ENCODE measurements at places on chromosomes 13 and 19.

GRCh38 chr19:45650722-45651121 lies 11.5 kb upstream of the EML2 start:
- peaks cover 5% of the 10 kb centered on the region for H3K4me1 ChIP-seq
- no peak overlapping the region for H3K4me3 ChIP-seq
- H3K27ac ChIP-seq, result no peak overlapping the region
- DNase-seq, result no peak
- H3K27me3 ChIP-seq, result peaks cover 8% of the 10 kb centered on the region

- peak within 1 kb of the TSS; percentile 31 for H3K27ac ChIP-seq
- no peak for DNase-seq
- H3K4me1 ChIP-seq, result peaks cover 12% of the 10 kb centered on the region
- H3K36me3 ChIP-seq, result peaks cover 5% of the 10 kb centered on the region
Observed at GRCh38 chr19:39514840-39515550, at the start of gene SELENOV. SELENOV (plus strand) TSS chr19:39515139; CDS start chr19:39515213, 74 bp downstream.

DNA sequence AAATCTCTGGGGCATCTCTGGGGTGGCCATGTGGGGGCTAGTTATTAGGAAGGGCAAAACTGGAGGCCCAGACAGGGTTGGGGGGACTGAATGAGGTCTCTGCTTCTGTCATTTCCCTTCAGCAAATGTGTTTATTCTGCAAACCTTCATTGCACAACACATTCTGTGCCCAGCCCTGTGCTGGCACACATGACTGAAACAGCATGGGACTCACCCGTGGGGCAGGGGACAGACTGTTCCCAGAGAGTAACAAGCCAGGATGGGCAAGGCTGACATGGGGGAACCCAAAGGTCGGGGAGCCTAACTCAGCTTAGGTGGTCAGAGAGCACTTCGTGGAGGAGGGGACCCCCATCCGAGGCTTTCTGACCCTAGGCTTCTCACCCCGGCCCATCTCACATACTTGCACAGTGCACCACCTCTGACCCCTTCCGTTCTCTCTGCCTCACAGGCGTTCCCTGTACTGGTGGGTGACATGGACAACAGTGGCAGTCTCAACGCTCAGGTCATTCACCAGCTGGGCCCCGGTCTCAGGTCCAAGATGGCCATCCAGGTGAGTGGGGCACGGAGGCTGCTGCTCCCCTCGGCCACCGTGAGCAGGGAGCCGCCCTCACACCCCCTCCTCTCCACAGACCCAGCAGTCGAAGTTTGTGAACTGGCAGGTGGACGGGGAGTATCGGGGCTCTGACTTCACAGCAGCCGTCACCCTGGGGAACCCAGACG lies 2.4 kb downstream of the TOMM40 start:
- H3K27ac ChIP-seq, result no peak overlapping the region
- H3K36me3 ChIP-seq, result peaks cover 24% of the 10 kb centered on the region
- no peaks in the 10 kb centered on the region for H3K27me3 ChIP-seq

GRCh38 chr19:7603919-7604318 lies 8.3 kb downstream of the CAMSAP3 start:
- DNase-seq, result no peak
- no peak overlapping the region for H3K4me3 ChIP-seq
- no peak overlapping the region for H3K27ac ChIP-seq

GRCh38 chr19:49781394-49781793 lies 14.6 kb downstream of the AP2A1 start:
- H3K4me1 ChIP-seq, result peaks cover 24% of the 10 kb centered on the region
- H3K27ac ChIP-seq, result peak overlapping the region; percentile 80
- no peaks in the 10 kb centered on the region for H3K27me3 ChIP-seq
- H3K36me3 ChIP-seq, result peaks cover 27% of the 10 kb centered on the region
- H3K4me3 ChIP-seq, result no peak overlapping the region
- no peak for DNase-seq

DNA sequence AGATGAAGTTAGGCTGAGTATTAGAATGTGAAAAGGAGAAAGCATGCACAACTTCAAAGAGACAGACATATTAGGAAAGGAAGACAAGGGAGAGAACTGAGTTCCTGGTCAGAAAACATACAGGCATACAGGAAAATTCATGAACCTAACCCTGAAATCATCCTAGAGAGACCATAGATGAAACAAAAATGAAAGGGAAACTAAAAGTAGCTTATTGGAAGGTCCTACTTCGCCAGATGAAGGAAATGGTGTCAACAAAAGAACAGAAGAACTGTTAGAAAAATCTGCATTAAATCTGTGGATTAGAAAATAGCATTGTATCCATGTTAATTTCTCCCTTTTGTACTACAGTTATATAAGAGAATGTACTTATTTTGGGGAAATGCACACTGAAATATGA lies 169.0 kb upstream of the UFM1 start:
- H3K27me3 ChIP-seq, result no peaks in the 10 kb centered on the region
- H3K4me1 ChIP-seq, result peaks cover 7% of the 10 kb centered on the region
- peak overlapping the region; percentile 4 for H3K27ac ChIP-seq
- peak overlapping the region; percentile 65 for H3K4me3 ChIP-seq

DNA sequence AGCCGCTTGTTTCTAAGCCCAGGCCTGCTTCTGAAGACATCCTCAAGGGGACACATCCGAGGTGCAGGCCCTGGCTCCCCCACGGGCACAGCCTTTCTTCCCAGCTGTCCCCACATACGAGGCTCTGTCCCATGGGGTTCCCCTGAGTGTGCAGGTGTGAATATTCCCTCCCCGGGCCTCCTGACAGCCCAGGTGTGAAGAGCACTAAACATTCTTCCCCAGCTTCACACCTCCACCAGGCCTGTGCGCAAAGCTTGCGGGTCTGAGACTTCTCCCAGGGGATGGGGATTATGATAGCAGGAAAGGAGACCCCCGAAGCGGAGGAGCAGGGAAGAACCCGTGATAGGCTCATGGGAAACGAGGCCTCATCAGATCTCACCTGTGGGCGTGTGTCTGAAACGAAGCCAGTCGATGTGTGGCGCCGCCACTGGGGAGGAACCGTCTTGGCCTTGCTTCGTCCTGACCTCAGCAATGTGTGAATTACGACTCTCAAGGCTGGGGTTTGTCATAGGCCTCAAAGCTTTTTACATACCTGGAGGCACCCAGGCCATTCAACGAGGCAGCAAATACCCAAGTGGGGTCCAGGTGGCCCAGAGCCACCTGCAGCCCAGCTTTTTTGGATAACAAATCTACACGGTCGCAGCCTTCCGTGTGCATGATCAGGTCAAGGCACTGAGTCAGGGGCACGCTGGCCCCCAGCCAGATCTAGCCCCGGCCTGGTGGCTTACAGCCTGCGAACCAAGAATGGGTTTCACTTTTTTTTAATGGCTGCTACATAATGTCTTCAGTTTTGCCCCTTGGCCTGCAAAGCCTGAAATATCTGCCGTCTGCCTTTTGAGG lies 134.3 kb downstream of the STK24 start:
- peak overlapping the region; percentile 15 for H3K27ac ChIP-seq
- H3K4me3 ChIP-seq, result no peak overlapping the region
- no peak for DNase-seq
- peaks cover 2% of the 10 kb centered on the region for H3K27me3 ChIP-seq
- peaks cover 15% of the 10 kb centered on the region for H3K4me1 ChIP-seq
- H3K36me3 ChIP-seq, result no peaks in the 10 kb centered on the region

All from memory B cell (primary cell).